ENCODE measurements at places on chromosomes 5 and 9. TPM values are rescaled to one million over a fixed set of nuclear protein-coding genes. Genes with fewer than 3 reads are reported as not detected.

GRCh38 chr5:133386662-133387061, 225.7 kb downstream of the FSTL4 start:
- no peak for DNase-seq

- DNase-seq, result no peak
Observed at GRCh38 chr5:150209099-150209635, 19.3 kb downstream of the SLC6A7 start.

DNA sequence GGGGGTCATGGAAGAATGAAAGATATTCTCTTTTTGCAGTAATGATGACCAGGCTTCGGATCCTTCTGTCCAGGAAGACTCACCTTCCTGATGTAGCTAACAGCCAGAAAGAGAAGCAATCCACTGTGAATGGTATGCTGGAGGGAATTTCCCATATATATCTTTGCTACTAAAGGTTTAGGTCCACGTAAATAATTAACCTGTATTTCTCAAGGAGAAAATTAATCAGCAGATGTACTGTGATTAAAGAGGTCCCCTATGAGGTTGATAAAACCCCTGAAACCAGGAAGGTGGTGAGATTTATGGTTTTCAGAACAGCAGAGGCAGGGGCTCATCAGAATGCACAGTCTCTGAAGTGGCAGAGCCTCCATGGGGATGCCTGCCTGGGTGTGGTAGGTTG, 11.4 kb upstream of the RAB3C start:
- no peak for DNase-seq

DNA sequence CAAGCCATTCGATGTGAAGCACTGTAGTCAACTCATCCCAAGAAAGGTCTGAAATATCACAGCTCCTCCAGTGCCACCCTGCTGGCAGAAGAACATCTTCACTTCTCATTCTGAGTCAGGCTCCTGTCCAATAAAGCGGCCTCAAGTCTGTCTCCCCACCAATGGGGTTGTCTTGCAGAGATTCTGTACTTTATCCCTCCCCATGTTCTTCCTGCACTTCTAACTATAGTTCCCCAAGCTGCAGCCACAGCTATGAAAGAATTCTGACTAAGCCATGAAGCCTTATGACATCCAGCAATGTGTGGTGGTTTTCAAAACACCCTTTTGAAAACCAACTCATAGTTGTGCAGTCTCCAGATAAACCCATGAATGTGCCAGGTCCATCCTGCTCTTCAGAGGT, 6.8 kb downstream of the MACROH2A1 start:
- DNase-seq, result no peak

- no peak for DNase-seq
Observed at GRCh38 chr5:131965826-131966415, 20.5 kb upstream of the MEIKIN start.

GRCh38 chr5:91712718-91713117, 329.6 kb upstream of the ARRDC3 start:
- no peak for DNase-seq

GRCh38 chr5:72478276-72478675, 28.9 kb downstream of the ZNF366 start:
- DNase-seq, result no peak

DNA sequence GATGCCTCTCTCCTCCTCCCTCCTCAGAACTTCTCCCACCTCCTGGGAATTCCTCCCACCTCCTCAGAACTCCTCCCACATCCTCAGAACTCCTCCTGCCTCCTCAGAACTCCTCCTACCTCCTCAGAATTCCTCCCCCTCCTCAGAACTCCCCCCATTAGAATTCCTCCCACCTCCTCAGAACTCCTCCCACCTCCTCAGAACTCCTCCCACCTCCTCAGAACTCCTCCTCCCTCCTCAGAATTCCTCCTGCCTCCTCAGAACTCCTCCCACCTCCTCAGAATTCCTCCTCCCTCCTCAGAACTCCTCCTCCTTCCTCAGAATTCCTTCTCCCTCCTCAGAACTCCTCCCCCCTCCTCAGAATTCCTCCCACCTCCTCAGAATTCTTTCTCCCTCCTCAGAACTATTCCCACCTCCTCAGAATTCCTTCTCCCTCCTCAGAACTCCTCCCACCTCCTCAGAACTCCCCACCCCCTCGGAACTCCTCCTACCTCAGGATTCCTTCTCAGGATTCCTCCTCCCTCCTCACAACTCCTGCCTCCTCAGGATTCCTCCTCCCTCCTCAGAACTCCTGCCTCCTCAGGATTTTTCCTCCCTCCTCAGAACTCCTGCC, 23.9 kb downstream of the SLC46A2 start:
- no peak for DNase-seq

GRCh38 chr9:20921362-20921761, 110.1 kb downstream of the HACD4 start:
- no peak for DNase-seq

- no peak for DNase-seq
Observed at GRCh38 chr9:19124430-19124793, 2.9 kb downstream of the PLIN2 start.

DNA sequence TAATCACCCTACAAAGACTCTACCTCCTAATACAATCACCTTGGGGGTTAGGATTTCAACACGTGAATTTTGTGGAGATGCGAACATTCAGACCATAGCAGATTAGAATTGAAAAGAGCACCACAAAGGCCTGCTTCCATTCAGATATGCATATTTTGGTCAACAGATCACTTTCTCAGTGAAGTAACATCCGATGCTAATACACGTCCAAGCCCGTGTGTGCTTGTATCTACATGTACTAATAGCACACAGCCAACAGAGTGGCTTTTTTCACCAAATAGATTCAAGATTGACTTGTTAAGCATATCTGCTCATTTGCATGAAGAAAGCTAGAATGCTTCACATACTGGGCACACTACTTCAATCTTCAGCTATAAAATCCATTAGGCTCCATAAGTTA, 35.6 kb upstream of the SSBP2 start:
- DNase-seq, result no peak

CXCL14 gene
- total RNA-seq, result 9.5 TPM
